ENCODE measurements at places on chromosomes 5 and 9. TPM values are rescaled to one million over a fixed set of nuclear protein-coding genes. Genes with fewer than 3 reads are reported as not detected.

- DNase-seq, result no peak
Measured at GRCh38 chr5:160556846-160557245, 135.2 kb downstream of the PTTG1 start.

Gene LCN6
- polyA plus RNA-seq, result not detected

DNA sequence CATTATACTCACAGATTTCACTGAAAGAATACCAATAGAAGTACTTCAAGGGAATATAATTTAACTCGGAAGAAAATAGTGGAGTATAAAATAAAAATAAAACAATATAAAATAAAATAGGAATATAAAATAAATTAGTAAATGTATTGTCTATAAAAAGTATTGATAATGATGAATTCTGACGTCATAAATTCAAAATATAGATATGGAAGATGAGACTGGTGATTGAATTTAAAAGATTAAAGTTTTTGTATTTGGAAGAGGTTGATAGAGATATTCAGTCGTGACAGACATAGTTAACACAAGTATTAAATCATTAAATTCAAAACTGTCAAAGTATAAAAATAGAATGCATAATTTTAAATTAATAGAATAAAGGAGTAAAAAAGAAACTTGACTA is 964.9 kb upstream of the C9orf72 start:
- DNase-seq, result no peak

DNA sequence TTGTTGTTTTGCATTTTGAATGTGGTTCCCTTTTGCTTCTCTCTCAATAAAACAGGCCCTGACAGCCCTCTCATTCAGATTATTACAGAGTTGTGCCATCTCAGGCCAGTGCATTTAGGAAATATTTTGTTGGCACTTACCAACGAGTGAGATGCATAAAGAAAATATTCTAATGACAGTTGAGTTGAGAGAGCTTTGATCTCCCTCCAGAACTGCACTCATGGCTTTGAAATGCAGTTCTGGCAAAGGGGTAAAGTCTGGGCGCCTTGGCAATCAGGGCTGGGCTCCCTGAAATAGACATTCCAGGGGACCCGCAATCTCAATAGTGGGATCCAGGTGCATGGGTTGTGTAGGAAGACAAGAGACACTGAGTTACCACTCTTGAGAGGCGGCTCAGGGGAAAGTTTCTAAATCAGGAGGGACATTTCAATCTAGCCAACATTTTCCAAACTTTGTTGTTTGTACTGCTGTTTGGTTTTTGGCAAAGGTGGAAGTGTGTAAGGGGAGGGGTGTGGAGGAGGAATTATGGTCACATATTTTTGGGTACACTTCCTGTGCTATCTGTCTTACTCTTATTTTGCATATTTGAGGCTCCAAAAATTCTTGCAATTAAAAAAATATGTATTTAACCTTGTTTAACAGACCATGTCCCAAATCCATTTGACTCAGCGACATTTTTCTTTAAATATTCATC is 48.8 kb downstream of the PAPPA start:
- no peak for DNase-seq

Gene SOWAHA
- polyA plus RNA-seq, result not detected

Gene MYORG
- polyA plus RNA-seq, result 0.01 TPM

Gene SLC9A3
- 0.31 TPM for polyA plus RNA-seq

GRCh38 chr9:127463911-127464310 is 12.6 kb downstream of the LRSAM1 start:
- no peak for DNase-seq

DNA sequence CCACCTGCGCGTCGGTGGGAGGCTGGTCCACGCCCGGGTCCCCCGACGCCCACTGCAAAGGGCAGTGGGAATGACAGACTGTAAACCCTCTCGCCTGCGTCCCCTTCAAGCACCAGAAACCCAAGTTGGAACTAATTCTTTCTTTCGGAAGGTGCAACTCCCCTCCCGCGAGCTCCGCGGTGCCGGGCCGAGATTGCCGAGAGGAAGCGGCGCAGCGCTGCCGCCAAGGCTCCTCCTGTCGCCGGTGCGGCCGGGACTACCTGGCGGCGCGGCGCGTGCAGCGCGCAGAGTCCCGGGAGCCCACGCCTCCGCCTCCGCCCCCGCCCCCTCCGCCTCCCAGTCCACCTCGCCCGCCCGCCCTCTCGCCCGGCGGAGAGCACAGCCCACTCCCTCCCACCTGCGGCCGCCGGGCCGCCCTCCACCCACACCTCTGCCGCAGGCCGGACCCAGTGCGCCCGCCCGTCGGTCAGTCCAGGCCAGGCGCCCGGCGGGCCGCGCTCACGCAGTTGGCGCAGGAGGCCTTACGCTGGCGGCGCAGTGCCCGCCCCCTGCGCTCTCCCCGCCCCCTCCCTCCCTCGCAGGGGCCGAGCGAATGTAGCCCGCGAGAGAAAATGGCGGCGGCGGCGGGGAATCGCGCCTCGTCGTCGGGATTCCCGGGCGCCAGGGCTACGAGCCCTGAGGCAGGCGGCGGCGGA is at the start of gene MAP3K1:
Gene MAP3K1 (plus strand): TSS at position 587 of the 695 bp plus-strand sequence. CDS start 25 bp downstream, at position 612.
- DNase-seq, result peak; percentile 70

Gene AJM1
- 0.18 TPM for polyA plus RNA-seq

DNA sequence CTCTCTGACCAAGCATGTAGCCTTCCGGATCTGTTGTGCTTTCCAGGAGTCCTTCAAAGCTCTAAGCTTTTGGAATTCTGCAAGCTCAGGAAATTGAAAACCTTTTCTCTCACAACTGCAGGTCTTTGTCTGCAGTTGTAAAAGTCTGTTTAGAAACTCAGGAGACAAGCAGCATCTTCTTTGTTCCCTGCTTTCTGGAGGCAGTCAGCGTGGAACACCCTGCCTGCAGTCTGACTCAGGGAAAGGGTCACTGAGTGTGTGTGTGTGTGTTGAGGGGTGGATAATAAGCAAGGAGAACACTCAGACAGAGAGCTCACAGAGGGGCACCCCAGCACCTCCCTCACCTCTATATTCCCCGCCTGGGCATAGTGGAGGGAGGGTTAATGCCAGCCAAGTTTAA is 29.1 kb downstream of the KCNIP1 start:
- DNase-seq, result no peak

Gene MELK
- not detected for polyA plus RNA-seq

DNA sequence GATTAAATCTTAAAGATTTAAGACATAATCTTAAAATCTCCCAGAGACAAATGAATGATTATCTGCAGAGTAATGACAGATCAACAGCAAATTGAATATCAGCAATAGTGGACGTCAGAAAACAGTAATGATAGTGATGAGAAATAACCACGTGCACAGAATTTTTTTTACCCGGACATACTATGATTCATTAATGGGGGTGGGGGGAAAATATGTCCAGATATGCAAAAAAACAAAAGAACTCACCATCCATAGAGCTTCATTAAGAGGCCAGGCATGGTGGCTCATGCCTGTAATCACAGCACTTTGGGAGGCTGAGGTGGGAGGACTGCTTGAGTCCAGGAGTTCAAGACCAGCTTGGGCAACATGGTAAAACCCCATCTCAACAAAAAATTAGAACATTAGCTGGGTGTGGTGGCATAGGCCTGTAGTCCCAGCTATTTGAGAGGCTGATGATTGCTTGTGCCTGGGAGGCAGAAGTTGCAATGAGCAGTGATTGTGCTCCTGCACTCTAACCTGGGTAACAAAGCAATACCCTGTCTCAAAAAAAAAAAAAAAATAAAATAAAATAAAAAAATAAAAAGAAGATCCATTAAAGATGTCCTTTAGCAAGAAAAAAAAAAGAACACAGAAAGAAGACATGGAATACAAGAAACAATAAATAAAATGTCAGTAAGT is 30.9 kb upstream of the SHOC1 start:
- DNase-seq, result no peak

GRCh38 chr5:159465604-159466003 is 135.3 kb upstream of the IL12B start:
- no peak for DNase-seq

GRCh38 chr9:27771803-27772545 is 198.7 kb upstream of the C9orf72 start:
- DNase-seq, result no peak

GRCh38 chr5:123206618-123207017 is 117.6 kb downstream of the PRDM6 start:
- DNase-seq, result no peak

Gene LCN9
- not detected for polyA plus RNA-seq

DNA sequence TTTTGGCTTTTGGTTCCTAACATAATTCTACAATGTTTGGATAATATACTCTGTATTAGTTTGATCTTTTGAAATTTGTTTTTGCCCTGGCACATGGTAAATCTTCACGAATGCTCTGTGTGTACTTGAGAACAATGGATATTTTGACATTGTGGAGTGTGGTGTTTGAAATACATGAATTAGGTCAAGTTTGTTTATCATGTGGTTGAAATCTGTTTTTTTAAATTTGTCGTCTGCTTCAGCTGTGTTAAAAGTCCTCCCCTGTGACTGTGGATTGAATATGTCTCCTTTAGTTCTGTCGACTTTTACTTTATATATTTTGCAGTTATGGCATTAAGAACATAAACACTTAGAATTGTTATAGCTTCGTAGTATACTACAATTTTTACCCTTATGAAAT is 60.3 kb downstream of the DUSP1 start:
- DNase-seq, result no peak

DNA sequence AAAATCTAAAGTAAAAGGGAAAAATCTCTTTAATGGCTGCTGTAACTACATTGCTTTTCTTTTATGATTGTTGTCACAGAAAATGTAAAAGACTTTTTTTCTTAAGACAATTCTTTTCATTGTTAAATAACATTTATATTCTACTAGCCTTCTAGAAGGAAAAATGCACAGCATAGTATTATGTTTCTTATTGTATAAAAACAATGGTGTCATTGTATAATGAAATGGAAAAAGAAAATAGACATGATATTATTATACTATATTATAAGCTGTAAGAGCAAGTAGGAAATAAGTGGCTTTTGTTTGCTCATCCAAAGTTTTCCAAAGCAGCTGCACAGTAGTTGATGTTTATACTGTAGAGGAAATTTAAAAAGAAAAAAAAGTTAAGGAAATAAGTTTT is 1021.7 kb downstream of the EFNA5 start:
- DNase-seq, result no peak

Gene ZNF454
- polyA plus RNA-seq, result not detected

Gene STK32A
- polyA plus RNA-seq, result not detected

DNA sequence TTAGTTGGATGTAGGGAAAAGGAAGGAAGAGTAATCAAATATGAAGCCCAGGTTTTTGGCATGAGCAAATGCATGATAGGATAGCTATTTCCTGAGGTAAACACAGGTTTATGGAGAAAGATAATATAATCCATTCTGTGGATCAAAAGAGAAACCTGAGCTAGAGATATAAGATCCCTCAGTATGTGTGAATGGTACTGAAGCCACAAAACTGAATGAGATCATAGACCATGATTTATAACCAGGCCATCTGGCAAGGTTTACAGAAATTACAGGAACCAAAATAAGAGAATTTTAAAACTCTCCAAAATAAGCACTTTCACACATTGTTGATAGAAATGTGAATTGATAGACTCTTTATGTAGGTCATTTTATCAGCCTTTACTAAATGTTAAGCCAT is 28.7 kb upstream of the ECM2 start:
- DNase-seq, result no peak

DNA sequence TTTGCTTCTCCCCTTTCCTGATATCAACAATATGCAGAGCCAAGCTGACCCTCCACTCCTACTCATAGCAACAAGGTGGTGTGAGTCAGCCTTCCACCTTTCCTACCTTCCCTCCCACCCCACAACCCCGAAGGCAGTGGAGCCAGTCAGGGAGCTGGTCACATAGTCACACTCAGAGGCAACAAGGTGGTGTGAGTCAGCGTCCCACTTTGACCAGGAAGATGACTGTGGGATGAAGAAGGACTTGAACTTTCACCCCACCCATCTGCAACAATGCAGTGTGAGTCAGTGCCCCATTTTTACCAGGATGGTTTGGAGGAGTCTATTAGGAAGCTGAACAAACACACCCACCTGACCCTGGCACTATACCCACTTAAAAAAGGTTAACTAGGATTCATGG is 30.1 kb upstream of the ZNF782 start:
- DNase-seq, result peak; percentile 2

Gene MEIKIN
- polyA plus RNA-seq, result 1.6 TPM

DNA sequence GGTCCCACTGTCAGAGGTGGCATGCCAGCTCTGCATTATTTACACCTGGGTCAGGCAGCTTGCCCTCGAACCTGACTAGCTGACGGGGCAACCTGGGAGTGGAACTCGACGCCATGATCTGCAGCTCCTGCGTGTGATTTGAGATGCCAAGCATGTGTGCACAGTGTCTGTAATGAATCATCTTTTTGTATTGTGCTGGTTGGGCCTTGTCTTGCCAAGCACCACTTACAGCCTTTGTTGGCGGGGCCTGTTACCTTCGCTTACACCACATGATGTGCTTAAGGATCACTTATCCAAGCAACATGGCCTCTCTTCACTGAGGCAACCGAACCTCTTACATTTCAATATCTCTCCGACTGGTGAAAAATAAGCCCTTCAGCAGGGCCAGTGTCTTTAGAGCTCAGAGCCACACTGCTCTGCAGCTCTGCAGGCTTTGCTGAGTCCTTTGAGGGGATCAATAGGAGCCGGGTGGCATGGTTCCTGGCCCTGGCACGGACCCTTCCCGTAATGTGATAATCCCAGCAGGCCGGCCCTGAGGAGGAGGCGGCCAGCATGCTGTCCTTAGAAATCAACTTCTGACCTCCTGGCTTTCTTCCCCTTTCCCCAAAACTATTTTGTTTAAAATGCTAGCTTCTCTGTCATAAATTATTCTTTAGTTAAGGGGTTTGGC is 297.7 kb upstream of the CD180 start:
- no peak for DNase-seq

Gene BNC2
- polyA plus RNA-seq, result not detected

DNA sequence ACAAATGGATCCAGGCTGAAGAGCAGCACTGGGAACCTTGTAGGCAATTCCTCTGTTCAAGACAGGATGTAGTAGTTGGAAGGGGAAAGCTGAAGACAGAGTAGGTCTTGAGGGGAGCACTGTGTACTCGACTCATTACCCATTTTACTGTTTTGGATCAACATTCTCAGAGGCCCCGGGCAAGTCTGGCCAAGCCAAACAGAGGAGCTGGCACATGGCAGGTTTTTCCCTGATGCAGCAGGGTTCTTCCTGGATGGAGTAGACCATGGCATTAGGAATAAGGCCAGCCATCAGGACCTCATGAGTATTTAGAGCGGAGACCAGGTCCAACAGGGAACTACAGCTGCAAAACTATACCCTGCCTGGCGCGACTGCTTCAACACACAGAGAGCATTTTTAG is 4.4 kb downstream of the SVEP1 start:
- DNase-seq, result no peak

- no peak for DNase-seq
Measured at GRCh38 chr5:3186736-3187405, 408.8 kb upstream of the IRX1 start.

Gene SLCO6A1
- polyA plus RNA-seq, result not detected

Gene PHF24
- 0.04 TPM for polyA plus RNA-seq

Gene RNF208
- polyA plus RNA-seq, result not detected

DNA sequence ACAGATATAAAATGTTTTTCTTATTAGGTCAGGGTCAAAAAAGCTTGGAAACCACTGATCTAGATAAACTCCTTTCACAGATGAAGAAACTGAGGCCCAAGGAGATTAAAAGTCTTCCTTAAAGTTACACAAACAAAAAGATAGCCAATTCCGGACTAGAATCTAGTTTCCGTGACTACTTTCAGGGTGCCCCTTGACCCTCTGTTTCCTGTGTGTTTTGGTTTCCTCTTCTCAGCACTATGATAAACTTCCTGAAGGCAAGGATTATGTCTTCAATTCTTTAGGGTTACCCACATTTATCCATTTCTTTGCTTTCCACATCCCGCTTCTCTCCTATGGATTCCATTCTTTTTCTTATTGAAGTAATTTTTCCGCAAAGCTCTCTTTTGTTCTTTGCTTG is 83.1 kb downstream of the ADAMTS12 start:
- no peak for DNase-seq

- no peak for DNase-seq
Measured at GRCh38 chr9:132984202-132985070, 5.9 kb downstream of the GFI1B start.

Gene PCDHB2
- polyA plus RNA-seq, result not detected
